ENCODE measurements at places on chromosomes 7 and 10.

GRCh38 chr10:47165711-47166404, 134.1 kb upstream of the GDF10 start:
- DNase-seq, result peak; percentile 67

- no peak for DNase-seq
These were observed 91.6 kb downstream of the DNMBP start for GRCh38 chr10:99917963-99918825.

DNA sequence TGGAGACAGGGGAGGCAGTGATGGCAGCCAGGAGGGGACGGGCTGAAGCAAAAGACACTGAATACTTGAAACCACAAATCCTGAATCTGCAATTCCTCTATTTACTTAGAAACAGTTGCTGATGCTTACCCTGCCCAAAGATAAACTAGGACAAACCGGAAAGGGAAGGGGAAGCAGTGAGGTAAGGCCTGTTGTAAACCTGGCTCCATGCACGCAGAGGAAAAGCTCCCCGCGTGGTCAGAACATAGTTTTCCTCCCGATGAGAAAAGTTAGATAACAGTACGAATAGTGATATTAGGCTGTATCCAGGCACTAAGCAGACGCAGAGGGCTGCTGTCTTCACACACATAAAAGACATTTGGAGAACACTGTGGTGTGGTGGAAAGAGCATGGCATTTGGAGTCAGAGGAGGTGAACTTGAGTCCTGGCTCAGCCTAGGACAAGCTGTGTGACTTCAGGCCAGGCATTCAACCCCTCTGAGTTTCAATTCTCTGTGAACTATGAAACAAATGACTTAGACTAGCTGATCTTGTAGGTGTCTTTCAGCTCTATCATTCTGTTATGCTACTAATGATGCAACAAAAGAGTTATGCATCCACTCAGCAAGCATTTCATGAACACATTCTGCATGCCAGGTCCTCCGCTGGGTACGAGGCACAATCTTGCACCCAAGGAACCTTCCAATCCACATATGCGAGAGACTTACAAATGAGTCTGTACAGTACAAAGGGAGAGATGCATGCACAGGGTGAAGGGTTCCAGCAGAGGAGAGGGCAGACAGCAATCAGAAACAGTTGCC, 80.9 kb downstream of the SORBS1 start:
- peak; percentile 53 for DNase-seq

DNA sequence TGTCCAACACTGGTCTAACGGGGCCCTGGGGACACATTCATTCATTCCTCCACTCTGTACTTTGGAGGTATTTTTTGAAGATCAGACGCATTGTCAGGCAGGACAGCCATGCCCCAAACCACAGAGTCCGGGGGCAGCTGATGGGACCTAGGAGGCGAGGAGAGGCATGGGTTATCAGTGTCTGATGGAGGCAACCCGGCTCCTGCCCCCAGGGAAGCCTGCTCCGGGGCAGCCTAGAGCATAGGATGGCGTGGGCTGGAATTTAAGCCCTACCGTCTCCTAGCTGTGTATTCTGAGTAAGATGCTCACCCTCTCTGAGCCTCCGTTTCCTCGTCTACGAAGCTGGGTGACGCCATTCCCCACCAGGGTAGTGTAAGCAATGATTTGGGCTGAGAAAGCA, 55.4 kb upstream of the ELN start:
- DNase-seq, result no peak

DNA sequence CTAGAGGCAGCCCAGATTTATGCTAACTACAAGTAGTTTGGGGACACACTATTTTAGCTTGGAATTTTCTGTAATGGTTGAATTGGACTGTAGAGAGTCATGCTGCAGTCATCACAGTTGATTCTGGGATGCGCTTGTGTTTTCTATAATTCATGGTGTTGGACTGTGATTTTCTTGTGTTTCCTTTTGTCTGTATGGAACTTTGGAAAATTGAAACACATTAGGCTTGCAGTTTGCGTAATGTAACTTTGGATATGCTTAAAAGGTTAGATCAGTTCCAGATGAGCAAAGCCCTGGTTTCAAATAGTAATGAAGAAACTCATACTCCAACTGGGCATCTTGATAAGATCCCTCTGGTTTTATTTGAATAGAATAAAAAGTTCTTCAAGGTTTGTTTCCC, 502.2 kb downstream of the ARL4A start:
- no peak for DNase-seq

- DNase-seq, result peak; percentile 59
These were observed 1.2 kb downstream of the PIP4K2A start for GRCh38 chr10:22712956-22713852.

DNA sequence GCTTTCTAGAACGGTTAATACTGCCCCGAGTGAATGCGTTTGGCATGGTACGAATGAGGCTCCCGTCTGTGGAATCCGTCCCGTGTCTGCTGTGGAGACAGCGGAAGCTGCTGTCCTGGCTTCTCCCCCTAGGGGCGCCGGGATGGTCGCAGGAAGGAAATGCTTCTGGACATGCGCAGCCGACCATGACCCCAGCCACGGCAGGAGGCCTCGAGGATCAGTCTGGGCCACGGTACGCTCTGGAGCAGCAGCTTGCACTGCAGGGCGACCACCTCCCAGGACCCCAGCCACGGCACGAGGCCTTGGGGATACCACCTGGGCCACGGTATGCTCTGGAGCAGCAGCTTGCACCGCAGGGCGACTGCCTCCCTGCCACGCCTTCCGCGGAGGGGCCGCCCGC, 107.9 kb downstream of the CYTH3 start:
- DNase-seq, result no peak

GRCh38 chr7:8389593-8390261, 43.7 kb upstream of the NXPH1 start:
- no peak for DNase-seq

DNA sequence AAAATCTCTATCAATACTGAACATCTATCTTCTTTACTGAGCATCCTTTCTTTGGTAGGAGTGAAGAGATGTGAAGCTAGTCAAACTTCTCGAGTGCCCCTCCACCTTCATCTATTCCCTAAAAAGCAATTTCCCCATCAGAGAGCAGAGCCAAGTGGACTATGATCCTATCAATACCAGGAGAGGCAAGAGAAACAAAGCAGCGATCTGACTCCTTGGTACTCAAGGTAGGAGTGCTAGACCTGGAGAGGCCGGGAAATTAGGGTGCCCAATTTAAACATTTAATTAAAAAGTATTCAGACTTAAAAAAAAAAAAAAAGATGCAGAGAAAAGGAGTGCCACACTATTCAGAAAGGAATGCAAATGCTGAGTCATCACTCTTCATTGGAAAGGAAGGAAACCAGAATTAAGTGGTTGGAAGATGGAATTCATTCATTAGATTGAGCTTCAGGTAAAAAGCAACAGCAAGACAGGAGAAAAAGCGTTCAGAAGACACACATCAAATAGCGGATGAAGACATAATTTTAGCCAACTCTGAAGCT, 1.6 kb downstream of the TIAL1 start:
- DNase-seq, result peak; percentile 33

DNA sequence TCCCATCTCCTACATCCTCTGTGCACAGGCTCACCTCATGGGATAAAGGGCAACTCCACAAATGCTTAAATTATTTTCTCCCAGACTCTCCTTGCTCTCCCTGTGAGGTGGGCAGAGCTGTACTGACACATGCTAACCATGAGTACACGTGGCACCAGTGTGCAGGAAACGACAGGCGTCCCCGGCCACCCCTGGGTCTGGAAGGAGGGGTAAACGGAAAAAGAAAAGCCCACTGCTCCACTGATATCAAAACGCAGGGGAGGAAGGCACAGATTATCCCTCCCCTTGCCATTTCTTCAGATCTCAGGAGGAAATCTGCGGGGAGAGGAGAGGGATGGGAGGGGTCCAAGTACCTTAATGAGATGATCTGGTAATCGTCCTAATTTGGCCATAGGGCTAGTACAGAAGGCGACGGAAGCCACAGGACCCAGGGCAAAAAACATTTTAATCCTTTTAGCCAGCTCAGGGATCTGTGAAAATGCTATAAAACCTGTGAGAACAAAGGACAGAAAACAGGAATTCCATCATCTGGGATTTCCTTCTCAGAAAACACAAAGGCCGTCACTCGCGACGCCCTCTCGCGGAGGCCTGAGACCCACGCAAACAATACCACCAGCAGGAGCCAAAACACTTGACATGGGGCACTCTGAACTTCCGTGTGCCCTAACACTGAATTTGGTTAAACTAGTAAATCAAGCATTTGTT, 17.8 kb upstream of the CH25H start:
- peak; percentile 36 for DNase-seq

DNA sequence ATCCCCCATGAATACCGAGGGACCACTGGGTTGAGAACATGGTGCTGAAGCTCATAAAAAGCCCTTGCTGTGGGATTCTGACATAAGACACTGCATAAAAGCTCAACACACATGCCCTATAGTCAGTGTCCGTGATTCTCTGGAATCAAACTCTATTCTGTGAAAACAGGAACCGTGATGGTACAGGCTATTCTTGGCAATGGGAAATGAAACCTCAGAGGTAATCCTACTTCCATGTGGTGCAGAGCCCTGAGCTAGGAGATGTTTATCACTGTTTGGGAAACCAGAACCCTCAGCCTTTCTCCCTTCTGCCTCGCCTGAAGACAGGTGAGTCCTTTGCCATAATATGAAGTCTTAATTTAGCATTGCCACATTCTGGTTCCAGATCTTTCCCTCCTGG, 80.8 kb upstream of the PRSS1 start:
- DNase-seq, result no peak

DNA sequence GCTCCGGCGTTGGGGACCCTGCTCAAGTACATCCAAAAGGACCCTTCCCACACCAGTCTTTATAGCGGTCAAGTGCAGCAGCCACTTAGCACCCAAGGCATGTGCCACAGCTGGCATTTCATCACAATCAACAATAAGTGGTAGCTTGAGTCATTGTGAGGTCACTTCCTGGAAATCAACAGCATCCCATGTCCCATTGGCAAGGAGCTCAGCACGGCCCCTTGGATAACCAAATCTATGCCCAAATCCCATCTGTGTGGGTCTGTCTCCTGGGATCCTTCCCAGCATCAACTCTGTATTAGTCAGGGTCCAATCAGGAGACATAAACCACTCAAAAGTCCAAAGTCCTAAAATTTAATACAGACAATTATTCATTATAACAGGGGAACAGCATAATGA, 27.1 kb downstream of the MDH2 start:
- DNase-seq, result no peak

- no peak for DNase-seq
These were observed 987.9 kb downstream of the KCNMA1 start for GRCh38 chr10:76649723-76650127.

- no peak for DNase-seq
These were observed 271.2 kb downstream of the NEBL start for GRCh38 chr10:20625868-20626267.

- no peak for DNase-seq
These were observed 618.4 kb upstream of the NRP1 start for GRCh38 chr10:33952692-33953360.

DNA sequence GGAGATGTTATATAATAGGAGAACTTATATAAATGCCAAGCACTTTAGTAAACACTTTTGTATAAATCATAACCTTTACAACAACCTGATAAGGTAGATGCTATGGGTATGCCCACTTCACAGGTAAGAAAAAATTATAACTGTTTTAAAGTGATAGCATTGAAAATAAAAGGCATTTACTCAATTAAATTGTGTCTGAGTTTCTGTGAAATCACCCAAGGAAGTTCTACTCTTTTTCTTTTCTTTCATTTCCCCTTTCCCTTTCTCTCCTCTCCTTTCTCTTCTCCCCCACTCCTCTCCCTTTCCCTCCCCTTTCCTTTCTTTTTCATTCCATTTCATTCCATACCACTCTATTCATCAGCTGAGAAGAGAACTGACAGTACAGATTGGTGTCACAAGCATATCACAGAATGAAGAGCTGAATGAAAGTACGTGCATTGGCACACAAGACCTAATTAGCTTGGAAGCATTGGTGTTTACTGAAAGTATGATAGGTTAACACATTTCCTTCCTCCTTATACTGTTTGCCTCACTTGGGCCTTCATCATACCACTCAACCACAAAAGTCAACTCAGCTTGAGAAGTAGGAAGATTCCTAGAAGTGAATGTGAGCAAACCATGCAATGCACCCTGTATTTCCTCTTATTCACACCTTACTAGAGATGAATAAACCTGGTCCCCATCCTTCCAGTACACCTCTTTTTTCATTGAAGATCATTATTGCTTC, 117.9 kb upstream of the AGR3 start:
- DNase-seq, result peak; percentile 40

GRCh38 chr7:143325240-143325639, 9.3 kb downstream of the CLCN1 start:
- no peak for DNase-seq

- no peak for DNase-seq
These were observed 144.8 kb upstream of the TCF7L2 start for GRCh38 chr10:112805254-112805590.
